Placental pericyte (primary cell): ENCODE measurements at places on chromosomes 16 and 17. TPM values are rescaled to one million over a fixed set of nuclear protein-coding genes. Genes with fewer than 3 reads are reported as not detected.

KCNAB3 gene
- total RNA-seq = 1.9 TPM in 1 of 2 replicates, not detected in the other

CAMKK1 gene
- total RNA-seq = 4.6 and 5.7 TPM in 2 replicates

CORO1A gene
- total RNA-seq = 2.0 and 3.3 TPM in 2 replicates

HBA2 gene
- total RNA-seq = not detected in 2 replicates

UTP18 gene
- total RNA-seq = 43.5 and 44.1 TPM in 2 replicates

PRSS36 gene
- total RNA-seq = not detected in 2 replicates

UTS2R gene
- not detected in 2 replicates for total RNA-seq

SLC6A2 gene
- total RNA-seq = 0.43 TPM in 1 of 2 replicates, not detected in the other

NETO2 gene
- total RNA-seq = 13.8 and 77.0 TPM in 2 replicates

SLC38A8 gene
- total RNA-seq = not detected in 2 replicates

CTRB1 gene
- total RNA-seq = not detected in 2 replicates

YPEL3 gene
- 6.3 and 20.6 TPM in 2 replicates for total RNA-seq

SDR42E2 gene
- under 0.01 TPM in 1 of 2 replicates, not detected in the other for total RNA-seq

ST6GALNAC2 gene
- total RNA-seq = 1.3 and 2.6 TPM in 2 replicates

GINS3 gene
- total RNA-seq = 0.66 and 7.6 TPM in 2 replicates

KIF19 gene
- total RNA-seq = not detected in 2 replicates

GDPD3 gene
- 0.66 and 1.7 TPM in 2 replicates for total RNA-seq

VAT1L gene
- total RNA-seq = 41.6 and 42.5 TPM in 2 replicates

RDM1 gene
- not detected in 2 replicates for total RNA-seq

CLDN7 gene
- total RNA-seq = 2.6 and 7.4 TPM in 2 replicates

SECTM1 gene
- 15.2 and 36.3 TPM in 2 replicates for total RNA-seq
